ENCODE measurements at places on chromosomes 11 and 22. TPM values are rescaled to one million over a fixed set of nuclear protein-coding genes. Genes with fewer than 3 reads are reported as not detected.

Gene GP1BB
- total RNA-seq = 2.0 TPM

Gene OR4C12
- total RNA-seq = not detected

- DNase-seq = peak; percentile 28
Measured at GRCh38 chr11:128095466-128095981, 491.8 kb downstream of the ETS1 start.

DNA sequence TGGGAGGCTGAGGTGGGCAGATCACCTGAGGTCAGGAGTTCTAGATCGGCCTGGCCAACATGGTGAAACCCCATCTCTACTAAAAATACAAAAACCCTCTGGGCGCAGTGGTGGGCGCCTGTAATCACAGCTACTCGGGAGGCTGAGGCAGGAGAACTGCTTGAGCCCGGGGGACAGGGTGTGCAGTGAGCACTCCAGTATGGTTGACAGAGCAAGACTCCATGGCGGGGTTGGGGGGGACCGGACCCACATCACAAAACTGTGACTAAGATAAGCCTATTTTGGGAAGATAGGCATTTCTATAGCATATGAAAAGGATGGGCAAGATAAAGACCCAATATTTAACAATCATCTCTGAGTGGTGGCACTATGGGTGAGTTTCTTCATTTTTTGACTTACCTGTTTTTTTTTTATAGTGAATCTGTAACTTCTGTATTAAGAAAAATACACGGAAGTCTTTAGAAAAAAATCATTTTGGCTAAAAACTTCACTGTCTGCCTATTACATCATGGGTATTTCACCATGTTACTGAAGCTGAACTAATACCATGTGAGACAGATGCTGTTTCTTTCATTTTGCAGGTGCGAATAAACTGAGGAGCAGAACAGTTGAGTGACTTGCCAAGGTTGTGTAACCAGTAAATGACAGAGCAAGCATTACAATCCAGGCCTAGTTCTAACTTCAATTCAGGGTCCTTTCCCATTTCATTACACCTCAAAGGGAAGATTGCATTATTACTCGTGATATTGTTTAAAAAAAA lies 2.5 kb downstream of the CELF1 start:
- no peak for DNase-seq

GRCh38 chr22:21937821-21938070 lies 14.9 kb downstream of the PPM1F start:
- DNase-seq = no peak

GRCh38 chr22:36068776-36069344 lies 40.2 kb upstream of the RBFOX2 start:
- no peak for DNase-seq

GRCh38 chr11:13717331-13717730 lies 48.9 kb downstream of the FAR1 start:
- no peak for DNase-seq

- no peak for DNase-seq
Measured at GRCh38 chr11:67381244-67381972, 8.0 kb upstream of the CLCF1 start.

- DNase-seq = peak; percentile 25
Measured at GRCh38 chr22:38230108-38230825, 28.5 kb downstream of the MAFF start.

DNA sequence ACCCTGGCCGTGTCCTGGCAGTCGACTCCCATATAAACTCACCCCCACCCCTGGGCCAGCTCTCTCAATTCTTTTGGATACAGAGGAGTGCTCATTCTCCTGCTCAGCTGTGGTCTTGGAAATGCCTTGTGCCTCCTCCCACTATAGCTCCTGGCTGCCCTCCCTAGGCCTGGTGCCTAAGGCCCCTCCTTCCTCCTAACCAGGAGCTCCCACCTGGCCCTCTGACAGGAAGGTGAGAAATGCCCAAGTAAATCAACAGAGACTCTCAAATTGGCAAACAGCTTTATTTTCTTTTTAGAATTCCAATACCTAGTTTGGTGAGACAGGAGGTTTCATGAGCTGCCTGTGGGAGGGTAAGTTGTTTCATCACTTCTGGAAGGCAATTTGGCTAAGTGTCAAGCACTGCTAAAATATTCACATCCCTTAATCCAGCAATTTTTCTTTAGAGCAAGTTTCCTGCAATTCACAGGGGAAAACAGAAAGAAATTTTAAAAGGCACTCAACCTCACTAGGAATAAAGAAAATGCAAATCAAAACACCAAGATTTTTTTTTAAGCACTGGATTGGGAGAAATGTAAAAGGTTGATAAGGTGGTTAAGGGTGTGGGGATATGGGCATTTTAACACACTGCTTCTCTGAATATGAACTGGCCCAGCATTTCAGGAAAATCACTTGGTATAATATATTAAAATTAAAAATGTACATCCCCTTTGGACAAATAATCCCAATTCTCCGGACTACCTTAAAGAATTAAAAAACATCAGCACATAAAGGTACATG lies 209.7 kb upstream of the ARHGAP20 start:
- peak; percentile 10 for DNase-seq

Gene CSF2RB
- total RNA-seq = 5.3 TPM

- DNase-seq = no peak
Measured at GRCh38 chr11:1295591-1295990, 13.8 kb downstream of the TOLLIP start.

- no peak for DNase-seq
Measured at GRCh38 chr11:63240791-63241379, 2.5 kb downstream of the SLC22A25 start.

- DNase-seq = no peak
Measured at GRCh38 chr22:27986937-27987336, 67.9 kb upstream of the PITPNB start.

Gene PHLDB1
- 74.3 TPM for total RNA-seq

Gene CNTF
- total RNA-seq = 1.1 TPM

GRCh38 chr11:19912115-19912957 lies 199.7 kb downstream of the NAV2 start:
- no peak for DNase-seq

DNA sequence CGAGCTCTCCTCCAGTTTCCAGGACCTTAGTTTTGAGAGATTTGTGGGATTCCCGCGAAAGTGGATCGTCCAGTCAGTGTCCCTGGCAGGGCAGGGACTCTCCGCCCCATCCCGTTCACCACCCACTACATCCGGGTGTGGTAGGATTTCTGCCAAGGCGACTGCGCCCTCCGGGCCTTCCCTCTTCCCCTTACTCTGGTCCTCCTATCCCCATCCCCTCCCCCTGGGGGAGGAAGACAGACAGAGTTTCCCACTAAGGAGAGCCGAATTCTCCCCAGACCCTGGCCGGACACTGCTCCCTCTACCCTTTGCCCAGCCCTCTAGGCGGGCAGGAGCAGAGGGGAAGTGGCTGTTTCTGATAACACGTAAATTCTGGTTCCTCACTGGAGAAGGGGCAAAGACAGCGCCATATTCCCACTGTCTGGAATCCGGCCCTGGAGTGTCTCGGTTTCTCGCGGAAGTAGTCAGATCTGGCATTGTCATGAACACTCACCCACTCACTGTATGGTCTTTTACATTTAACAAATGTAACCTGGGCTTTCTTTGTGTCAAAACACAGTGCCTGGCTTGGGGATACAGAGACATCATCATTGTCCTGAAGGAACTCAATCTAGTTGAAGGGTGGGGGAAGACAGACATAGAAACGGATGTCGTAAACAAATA lies 1.1 kb upstream of the NECTIN1 start:
- DNase-seq = no peak

Gene LYVE1
- total RNA-seq = 48.0 TPM

DNA sequence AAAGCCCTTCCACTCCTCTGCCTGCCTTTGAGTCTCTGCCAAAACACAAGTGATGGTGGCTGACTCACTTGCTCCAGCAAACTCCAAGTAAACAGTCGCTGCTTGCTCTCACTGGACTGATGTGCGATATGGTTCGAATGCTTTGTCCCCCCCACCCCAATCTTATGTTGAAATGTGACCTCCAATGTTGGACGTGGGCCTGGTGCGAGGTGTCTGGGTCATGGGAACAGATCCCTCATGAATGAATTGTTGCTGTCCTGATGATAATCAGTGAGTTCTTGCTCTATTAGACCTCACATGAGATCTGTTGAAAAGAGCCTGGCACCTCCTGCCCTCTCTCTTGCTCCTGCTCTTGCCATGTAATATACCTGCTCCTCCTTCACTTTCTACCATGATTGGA lies 747.9 kb downstream of the OPCML start:
- no peak for DNase-seq

DNA sequence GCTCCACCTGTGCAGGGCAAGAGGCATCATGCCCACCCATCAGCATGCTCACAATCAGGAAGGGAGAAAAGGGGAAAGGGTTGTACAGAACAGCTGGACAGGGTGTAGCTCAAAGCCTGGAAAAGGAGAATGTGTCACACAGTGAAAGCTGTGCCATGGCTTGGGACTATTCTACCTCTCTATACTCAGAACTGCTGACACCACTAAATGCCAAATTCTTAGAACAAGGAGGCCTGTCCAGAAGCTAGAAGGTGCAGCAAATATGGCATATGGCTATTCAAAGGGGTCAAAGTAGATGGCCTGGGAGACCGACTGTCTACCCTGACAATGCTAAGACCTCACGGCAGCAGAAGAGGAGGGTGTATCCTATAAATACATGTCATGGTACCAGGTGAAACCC lies 12.8 kb downstream of the HPS4 start:
- no peak for DNase-seq

Gene NCR3LG1
- total RNA-seq = 1.8 TPM

Gene RAG2
- total RNA-seq = 0.30 TPM

Gene TRIM64
- not detected for total RNA-seq

DNA sequence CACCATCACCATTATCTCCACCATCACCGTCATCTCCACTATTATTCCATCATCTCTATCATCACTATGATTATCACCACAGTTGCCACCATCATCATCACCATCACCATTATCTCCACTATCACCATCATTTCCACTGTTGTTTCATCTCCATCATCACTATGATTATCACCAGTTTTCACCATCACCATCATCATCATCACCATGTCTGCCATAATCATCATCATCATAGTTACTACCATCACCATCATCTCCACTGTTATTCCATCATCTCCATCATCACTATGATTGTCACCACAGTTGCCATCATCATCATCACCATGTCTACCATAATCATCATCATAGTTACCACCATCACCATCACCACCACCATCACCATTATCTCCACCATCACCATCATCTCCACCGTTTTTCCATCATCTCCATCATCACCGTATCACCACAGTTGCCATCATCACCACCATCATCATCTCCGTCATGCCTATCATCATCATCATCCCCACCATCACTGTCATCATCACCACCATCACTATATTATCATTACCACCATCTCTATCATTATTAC lies 264.9 kb downstream of the BRD1 start:
- DNase-seq = no peak

- peak; percentile 51 for DNase-seq
Measured at GRCh38 chr22:32880893-32881596, 79.5 kb downstream of the TIMP3 start.

GRCh38 chr11:65814986-65815565 lies 18.7 kb upstream of the SNX32 start:
- DNase-seq = no peak

GRCh38 chr11:117259417-117259816 lies 26.9 kb downstream of the RNF214 start:
- no peak for DNase-seq

Gene RIMBP3B
- 0.10 TPM for total RNA-seq

GRCh38 chr22:44340271-44341239 lies 27.8 kb upstream of the SHISAL1 start:
- DNase-seq = no peak

DNA sequence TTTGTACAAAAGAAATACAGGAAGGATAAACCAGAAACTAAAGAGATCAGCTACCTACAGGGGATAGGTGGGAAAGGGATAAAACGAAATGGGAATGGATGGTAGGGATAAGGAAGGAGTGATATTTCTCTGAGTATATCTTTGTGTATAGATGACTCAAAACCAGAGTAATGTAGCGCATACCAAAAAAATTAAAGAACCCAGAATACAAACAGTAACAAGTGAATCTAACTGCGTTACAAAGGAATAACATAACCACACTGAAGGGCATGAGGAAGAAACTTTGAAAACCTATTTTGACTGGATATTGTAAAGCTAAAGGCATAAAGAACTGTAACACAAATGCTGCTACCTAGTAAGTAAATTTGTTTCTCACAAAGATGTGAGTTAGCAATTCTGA lies 37.9 kb downstream of the MAPK1 start:
- no peak for DNase-seq

DNA sequence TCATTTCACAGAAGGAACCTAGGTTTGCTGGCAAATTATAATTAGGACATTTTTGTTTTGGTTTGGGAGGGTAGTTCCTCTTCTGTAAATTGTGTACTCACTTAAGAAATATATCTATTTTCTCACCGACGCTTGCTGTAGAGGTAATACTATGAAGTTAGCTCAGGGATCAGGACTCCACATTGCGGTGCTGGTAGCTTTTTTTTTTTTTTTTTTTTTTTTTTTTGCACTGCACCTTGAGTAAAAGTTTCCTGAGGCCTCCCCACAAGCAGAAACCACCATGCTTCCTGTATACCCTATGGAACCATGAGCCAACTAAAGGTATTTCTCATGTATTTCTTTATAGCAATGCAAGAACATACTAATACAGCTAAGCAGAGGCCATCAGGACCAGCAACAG lies 14.7 kb downstream of the UBTFL1 start:
- DNase-seq = no peak

Gene PLAAT2
- total RNA-seq = not detected

Gene MS4A15
- total RNA-seq = not detected

DNA sequence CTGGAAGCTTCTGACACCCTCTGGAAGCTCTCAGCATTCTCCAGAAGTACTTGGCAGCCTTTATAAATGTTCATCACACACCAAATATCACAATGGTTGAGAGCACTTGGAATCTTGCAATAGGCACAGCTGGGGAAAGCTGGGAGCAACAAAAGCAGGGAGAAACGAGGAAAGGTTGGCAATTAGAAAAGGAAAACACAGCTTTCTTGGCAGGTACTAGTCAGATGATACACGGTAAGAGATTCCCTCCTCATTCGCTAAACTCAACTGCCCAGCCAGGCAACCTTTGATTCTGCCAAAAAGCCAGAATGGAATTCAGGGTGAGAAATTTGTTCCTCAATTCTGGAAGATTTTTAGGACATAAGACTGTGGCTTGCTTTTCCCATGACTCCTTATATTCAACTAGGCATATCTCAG lies 576.9 kb upstream of the ANO5 start:
- no peak for DNase-seq

Gene SLC22A9
- total RNA-seq = not detected

- no peak for DNase-seq
Measured at GRCh38 chr11:74085542-74085892, 76.6 kb upstream of the UCP3 start.

Measured in skin of body (tissue), 3 donors.